ENCODE measurements at places on chromosomes 5 and 9.

DNA sequence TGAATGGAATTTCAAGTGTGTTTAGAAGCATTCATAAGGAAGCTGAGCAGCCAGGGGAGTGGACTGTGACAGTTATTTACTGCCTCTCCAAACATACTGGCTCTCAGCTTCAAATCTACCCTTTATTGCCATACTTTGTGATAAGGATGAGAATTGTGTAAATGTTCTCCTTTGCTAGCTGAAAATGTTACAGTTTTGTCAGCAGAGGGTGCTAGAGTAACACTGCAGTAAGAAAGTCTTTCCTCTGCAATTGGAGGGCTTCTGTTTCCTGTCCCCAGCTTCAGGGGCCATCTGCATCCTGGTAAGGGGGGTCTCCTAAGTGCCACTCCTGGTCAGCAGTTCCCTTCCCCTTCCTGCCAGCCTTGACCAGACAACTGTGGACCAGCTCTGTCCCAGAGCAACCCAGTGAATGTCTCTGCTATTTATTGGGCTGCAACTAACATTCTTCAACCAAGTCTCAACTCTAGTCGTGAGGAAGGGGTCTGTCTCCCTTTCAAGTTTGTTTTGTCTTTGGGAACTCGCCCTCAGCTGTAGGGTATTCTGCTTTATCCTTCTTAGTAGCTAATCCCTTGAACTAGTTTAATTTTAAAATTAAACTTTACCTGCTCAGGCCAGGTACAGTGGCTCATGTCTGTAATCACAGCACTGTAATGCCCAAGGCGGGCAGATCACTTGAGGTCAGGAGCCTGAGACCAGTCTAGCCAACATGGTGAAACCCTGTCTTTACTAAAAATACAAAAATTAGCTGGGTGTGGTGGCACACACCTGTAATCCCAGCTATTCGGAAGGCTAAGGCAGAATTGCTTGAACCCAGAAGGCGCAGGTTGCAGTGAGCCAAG, 45.3 kb downstream of the RAPGEF6 start:
- DNase-seq: no peak

DNA sequence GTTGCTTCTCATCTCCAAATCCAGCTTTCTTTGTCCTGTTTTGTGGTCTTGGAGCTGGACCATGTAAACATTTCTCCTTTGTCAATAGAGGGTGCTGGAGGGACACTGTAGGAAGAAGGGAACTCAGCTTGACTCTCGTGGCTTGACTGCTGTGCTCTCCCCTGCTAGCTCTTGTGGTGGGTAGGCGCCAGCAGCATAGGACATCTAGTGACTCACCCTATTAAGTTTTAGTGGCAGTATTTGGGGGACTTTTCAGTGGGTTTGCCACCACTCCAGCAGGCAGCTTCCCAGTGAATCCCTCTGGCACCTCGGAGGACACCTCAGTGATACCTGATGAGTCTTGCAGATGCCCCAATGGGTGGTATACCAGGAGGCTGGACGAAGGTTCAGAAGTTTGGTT, 97.8 kb downstream of the TSSK1B start:
- no peak for DNase-seq

- DNase-seq: no peak
Measured at GRCh38 chr5:11617080-11617479, 287.2 kb downstream of the CTNND2 start.

GRCh38 chr5:51242456-51242855, 140.8 kb upstream of the ISL1 start:
- DNase-seq: no peak

DNA sequence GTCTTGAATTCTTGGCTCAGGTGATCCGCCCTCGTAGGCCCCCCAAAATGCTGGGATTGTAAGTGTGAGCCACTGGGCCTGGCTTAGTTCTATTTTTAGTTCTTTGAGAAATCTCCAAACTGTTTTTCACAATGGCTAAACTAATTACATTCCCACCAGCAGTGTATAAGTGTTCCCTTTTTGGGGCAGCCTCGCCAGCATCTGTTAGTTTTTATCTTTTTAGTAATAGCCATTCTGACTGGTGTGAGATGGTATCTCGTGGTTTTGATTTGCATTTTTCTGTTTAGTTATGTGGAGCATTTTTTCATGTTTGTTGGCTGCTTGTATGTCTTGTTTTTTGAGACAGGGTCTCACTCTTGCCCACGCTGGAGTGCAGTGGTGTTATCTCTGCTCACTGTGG, 28.2 kb downstream of the CNOT6 start:
- DNase-seq: no peak

GRCh38 chr5:459562-460272, 16.7 kb downstream of the EXOC3 start:
- no peak for DNase-seq

- peak; percentile 32 for DNase-seq
Measured at GRCh38 chr9:32550562-32551275, 1.4 kb upstream of the SMIM27 start.

- DNase-seq: peak; percentile 15
Measured at GRCh38 chr9:69421908-69422801, 97.1 kb downstream of the ENTREP1 start.

GRCh38 chr5:146877783-146878475, 628 bp downstream of the PPP2R2B start:
- no peak for DNase-seq

DNA sequence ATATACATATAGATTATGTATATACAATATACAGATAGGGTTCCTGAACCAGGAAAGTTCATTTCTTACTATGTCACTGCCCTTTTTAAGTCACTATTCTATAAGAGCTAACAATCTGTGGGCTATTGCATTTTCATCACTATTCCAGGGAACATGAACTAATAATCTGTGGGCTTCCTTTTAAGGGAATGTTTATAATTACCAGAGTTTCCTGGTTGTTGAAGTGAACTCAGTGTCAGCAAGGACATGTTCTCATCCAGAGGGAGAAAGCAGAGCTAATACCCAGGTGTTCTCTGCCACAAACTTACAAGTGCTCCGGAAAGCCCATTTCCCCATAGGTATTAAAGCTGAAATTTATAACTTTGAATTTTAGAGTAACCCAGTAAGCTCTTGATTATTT, 69.6 kb downstream of the CWC27 start:
- no peak for DNase-seq

- no peak for DNase-seq
Measured at GRCh38 chr9:36023260-36024048, 13.3 kb upstream of the RECK start.

GRCh38 chr9:133910855-133911514, 81.1 kb downstream of the VAV2 start:
- no peak for DNase-seq

- no peak for DNase-seq
Measured at GRCh38 chr5:60482301-60482700, 217.7 kb downstream of the DEPDC1B start.

- no peak for DNase-seq
Measured at GRCh38 chr9:93612796-93613154, 36.4 kb downstream of the PHF2 start.

GRCh38 chr5:73121119-73121463, 716 bp downstream of the TMEM171 start:
- DNase-seq: no peak

GRCh38 chr9:112025850-112026249, 129.2 kb downstream of the UGCG start:
- DNase-seq: no peak

GRCh38 chr5:2670940-2671339, 80.5 kb downstream of the IRX2 start:
- DNase-seq: no peak

DNA sequence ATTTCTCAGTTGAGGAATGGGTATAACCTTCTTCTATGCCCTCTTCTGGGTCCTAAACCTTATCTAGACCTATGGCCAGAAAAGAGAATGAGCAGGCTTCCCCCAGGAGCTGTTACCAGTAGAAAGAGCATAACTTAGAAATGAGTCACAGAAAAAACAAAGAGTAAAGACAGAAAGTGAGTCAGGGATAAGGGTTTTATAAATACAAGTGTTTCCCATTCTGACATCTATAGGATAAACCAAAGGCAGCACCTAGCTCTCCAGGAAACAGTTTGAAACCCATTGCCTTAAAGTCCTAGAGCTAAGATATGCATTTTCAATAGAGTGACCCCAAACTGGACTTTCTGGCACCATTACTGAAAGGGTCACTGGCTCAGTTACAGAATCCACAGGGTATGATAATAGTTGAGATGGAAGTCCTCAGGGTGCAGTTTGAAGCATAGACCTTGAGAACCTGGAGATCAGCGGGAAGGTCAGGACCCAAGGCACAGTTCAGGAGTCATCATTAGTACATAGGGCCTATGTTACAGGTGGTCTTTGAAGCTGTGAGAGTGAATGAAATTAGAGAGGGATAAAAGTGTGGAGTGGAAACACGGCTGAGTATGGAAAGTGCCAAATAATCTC, 42.7 kb upstream of the LIFR start:
- no peak for DNase-seq

DNA sequence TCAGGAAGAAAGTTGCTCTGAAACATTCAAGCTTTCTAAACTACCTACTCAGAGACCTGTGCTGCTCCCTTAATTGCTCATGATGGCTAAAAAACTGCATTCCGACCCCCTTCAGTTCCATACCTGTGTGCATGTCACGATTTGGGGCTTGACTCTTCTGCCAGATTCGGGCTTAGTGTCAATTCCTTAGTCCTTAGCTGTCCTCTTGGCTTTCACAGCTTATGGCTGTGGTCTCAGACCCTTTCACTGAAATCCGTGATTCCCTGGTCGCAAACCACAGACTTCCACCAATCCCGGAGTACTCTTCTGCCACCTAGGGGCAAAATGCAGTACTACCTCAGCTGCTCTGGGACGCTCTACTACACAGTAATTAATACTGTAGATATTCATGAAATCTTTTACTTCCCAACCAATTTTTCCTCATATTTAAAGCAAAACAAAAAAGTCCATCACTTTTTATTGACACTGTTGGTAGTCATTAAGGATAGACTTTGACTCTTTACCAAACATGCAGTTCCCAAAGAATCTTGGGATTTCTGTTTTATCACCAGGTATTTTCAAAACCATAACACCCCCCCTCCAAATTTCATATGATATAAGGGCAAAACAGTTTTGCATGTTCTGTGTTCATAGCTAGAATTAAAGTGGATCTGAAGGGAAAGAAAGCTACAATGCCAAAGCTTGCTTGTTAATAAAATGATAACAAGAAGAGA, 617.4 kb downstream of the SLCO4C1 start:
- DNase-seq: peak; percentile 1

DNA sequence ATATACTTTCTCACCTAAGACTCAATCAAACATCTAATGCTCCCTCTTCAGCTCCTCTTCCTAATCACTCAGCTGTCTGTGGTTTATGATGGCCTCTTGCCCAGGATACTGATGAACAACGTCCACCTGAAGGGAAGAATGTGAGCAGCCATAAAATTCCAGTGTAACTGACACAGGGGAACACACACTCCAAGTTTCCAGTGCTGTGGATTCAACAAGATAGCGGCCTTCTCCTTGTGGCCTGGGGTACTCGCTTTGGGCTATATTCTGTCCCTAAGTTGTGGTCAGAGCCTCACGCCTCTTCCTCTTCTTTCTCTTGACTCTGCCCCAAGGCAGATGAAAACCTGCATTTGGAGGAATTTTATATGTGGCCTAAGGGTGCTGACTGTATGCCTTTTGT, 11.7 kb downstream of the B4GALT1 start:
- DNase-seq: no peak

DNA sequence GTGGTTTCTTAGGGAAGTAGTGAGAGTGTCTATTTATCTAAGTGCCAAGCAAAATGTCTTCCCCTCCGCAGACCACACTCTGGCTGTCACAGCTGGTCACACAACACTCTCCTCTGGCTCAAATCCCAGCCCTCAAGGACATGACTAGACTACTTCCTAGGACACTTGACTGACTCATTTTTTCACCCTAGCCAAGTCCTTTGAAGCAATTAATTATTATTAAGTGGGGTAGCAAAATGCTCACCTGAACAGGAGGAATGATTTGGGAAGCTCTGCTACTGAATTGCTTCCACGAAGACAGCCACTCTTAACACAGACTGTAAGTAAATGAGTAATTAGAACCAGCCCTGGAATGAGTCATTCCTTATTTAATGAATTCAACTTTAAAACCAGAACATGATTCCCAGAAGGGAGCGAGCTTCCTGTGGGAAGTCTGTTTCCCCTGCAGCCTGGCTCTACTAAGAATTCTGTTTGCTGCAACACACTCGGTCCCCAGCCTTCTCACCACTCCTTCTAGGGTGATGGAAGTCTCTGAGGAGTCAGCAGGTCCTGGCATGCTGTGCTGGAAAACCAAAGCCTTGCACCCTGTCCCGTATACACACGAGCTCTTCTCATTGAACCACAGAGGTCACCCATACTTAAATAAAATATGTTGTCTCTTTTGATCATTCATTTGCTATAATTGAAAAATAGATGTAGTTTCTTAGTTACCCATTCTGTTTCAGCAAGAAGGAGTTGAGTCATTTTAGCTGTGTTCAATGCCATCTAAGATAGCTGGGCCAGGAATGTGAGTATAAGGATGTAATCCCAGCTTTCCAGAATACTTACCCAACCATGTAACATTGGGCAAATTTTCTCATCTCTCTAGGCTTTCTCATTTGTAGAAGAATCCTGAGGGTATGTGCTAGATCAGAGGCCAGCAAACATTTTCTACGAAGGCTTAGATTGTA, 218.6 kb upstream of the RASEF start:
- no peak for DNase-seq

- no peak for DNase-seq
Measured at GRCh38 chr5:95059636-95060035, 225.3 kb downstream of the MCTP1 start.

GRCh38 chr5:173455599-173455957, 127.4 kb upstream of the STC2 start:
- DNase-seq: no peak

- DNase-seq: no peak
Measured at GRCh38 chr5:36600917-36601527, 5.4 kb upstream of the SLC1A3 start.

DNA sequence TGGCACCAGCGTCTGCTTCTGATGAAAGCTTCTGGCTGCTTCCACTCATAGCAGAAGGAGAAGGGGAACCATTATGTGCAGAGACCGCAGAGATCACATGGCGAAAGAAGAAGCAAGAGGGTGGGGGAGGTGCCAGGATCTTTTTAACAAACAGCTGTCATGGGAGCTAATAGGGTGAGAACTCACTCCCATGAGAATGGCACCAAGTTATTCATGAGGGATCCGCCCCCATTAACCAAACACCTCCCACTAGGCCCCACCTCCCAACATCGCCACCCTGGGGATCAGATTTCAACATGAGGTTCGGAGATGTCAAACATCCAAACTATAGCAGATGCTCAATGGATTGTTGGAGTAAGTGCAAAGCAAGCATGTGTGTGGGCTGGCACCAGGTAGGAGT, 125.8 kb upstream of the SLIT3 start:
- DNase-seq: peak; percentile 45

- no peak for DNase-seq
Measured at GRCh38 chr5:125152461-125153189, 406.2 kb upstream of the ZNF608 start.

- no peak for DNase-seq
Measured at GRCh38 chr5:74027732-74028338, 401.8 kb downstream of the ARHGEF28 start.

GRCh38 chr9:116003397-116003796, 150.2 kb upstream of the PAPPA start:
- DNase-seq: no peak

- DNase-seq: no peak
Measured at GRCh38 chr9:19701991-19702390, 86.8 kb downstream of the SLC24A2 start.

GRCh38 chr5:56986626-56986947, 34.7 kb upstream of the MIER3 start:
- no peak for DNase-seq

- no peak for DNase-seq
Measured at GRCh38 chr5:26578002-26578401, 460.4 kb downstream of the CDH9 start.

- no peak for DNase-seq
Measured at GRCh38 chr9:116550696-116551436, 136.2 kb upstream of the TRIM32 start.

- no peak for DNase-seq
Measured at GRCh38 chr5:64659289-64659688, 31.0 kb upstream of the SHISAL2B start.

All from NCI-H187 treated with DMSO at 0.1 percent for 48 hours (cell line).